ENCODE measurements at places on chromosomes 16 and 17.

- DNase-seq = no peak
Observed at GRCh38 chr16:57647136-57647875, 18.9 kb downstream of the ADGRG1 start.

- peak; percentile 85 for DNase-seq
Observed at GRCh38 chr16:30902029-30902972, 5.9 kb downstream of the CTF1 start.

DNA sequence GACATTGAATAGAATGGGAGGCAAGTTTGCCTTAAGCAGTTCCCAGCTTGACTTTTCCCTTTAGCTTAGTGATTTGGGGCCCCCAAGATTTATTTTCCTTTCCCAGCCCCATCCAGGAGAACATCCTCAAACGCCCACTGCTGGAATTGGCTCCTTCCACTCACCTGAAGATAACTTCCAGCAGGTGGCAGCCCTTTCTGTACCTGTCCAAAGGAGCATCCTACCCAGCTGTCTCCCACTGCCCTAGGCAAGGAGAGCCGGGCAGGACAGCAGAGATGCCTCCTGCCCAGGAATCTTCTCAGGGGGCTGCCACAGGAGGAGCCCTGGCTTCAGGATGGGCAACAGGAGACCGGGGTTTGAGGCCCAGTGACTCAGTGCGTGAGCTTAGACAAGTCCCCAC is 6.4 kb downstream of the CACNG5 start:
- DNase-seq = no peak

- DNase-seq = no peak
Observed at GRCh38 chr16:69286941-69287713, 24.0 kb upstream of the VPS4A start.

DNA sequence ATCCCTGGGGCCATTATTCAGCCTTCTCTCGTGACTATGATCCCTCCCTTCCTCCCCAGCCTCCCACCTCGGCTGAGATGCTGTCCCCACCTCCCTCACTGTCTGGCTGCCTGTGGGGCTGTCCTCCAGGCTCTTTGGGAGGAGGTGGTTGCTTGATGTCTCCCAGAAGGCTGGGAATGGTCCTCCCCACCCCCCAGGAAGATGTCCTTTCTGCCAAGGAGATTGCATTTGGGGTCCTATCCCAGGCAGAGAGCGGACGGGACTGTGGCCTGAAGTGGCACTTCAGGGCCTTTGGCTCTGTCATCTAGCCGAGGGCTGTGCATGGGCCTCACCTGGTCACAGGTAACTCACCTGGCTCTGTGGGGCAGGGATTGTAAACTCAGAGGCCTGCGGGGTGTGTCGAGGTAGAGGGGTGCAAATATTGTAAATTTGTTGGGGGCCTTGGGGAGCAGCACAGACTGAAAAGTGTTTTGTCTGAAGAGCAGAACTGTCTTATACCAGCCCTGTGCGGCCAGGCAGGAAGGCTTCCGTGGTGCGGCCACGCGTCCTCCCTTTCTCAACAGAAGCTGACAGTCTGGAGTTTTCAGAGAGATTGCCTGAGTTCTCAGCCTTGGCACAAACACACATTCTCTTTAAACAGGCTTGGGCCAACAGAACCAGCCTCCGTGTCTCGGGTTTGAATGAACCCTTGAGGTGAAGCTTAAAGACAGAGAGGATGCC is 177.9 kb downstream of the SEC14L1 start:
- no peak for DNase-seq

GRCh38 chr16:21656795-21657768 is 4.7 kb upstream of the IGSF6 start:
- DNase-seq = peak; percentile 46

- no peak for DNase-seq
Observed at GRCh38 chr16:12742741-12743140, 60.9 kb downstream of the CPPED1 start.

GRCh38 chr16:54411544-54411943 is 125.0 kb upstream of the IRX3 start:
- no peak for DNase-seq
